ENCODE measurements at places on chromosomes 5 and 9. TPM values are rescaled to one million over a fixed set of nuclear protein-coding genes. Genes with fewer than 3 reads are reported as not detected.

- DNase-seq: peak; percentile 54
- H3K27ac ChIP-seq: no peak overlapping the region
- no peak overlapping the region for H3K4me3 ChIP-seq
- H3K27me3 ChIP-seq: peaks cover 2% of the 10 kb centered on the region
- no peaks in the 10 kb centered on the region for H3K4me1 ChIP-seq
- no peaks in the 10 kb centered on the region for H3K36me3 ChIP-seq
Measured at GRCh38 chr5:73531356-73531755, 33.1 kb downstream of the BTF3 start.

DNA sequence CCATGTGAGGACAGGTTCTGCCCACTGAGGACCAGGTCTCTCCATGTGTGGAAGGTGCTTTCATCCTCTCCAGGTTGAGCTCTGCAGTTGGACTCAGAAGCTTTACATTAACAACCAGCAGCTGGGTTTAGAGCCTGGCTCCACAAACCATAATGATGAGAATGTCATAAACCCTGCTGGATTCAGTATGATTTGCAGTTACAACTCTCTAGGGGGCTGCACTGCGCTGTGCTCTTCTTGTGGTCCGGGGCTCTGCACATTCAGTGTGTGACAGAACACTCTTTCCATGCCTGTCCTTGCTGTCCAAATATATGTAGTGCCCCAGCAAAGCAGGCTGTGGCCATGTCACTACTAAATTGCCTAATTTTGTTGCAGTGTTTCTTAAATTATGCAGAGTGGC is 334.3 kb downstream of the ICE1 start:
- no peak for DNase-seq
- no peak overlapping the region for H3K27ac ChIP-seq
- no peaks in the 10 kb centered on the region for H3K36me3 ChIP-seq
- H3K27me3 ChIP-seq: no peaks in the 10 kb centered on the region

GRCh38 chr5:178839319-178839704 is 20.4 kb upstream of the ZNF354B start:
- H3K4me1 ChIP-seq: no peaks in the 10 kb centered on the region
- H3K36me3 ChIP-seq: no peaks in the 10 kb centered on the region
- H3K27me3 ChIP-seq: no peaks in the 10 kb centered on the region
- H3K27ac ChIP-seq: no peak overlapping the region
- DNase-seq: no peak

Gene FABP6
- total RNA-seq: not detected

GRCh38 chr5:157758706-157759105 is 15.2 kb downstream of the LSM11 start:
- H3K4me3 ChIP-seq: no peak overlapping the region
- no peaks in the 10 kb centered on the region for H3K27me3 ChIP-seq
- no peaks in the 10 kb centered on the region for H3K4me1 ChIP-seq
- peaks cover 4% of the 10 kb centered on the region for H3K36me3 ChIP-seq
- DNase-seq: no peak
- no peak overlapping the region for H3K27ac ChIP-seq

DNA sequence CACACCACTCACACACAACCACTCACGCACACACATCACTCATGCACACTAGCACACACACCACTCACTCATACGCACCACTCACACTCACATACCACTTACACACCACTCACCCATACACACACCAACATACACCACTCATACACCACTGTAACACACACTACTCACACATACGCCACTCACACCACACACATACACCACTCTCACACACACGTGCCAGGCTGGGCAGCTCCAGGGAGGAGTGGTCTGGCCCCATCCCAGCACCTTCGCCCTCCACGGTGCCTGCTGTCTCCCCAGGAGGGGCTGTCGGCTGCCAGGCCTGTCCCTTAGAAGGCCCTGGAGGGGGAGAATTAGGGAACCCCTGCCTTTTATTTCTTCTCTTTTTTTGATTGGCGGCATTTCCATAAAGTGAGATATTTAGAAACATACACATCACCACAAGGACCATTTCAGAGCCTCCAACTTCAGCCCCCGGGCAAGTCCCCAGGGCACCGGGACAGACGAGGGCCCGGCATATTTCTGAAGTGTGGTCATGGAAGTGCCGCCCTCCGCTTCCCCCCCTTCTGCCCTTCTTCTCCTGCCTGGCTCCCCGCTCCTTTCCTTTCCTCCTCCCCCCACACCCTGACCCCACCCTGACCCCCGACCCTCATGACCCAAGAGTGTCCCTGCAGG is 6.3 kb upstream of the ASB6 start:
- no peak overlapping the region for H3K27ac ChIP-seq
- no peaks in the 10 kb centered on the region for H3K36me3 ChIP-seq
- no peak for DNase-seq
- H3K27me3 ChIP-seq: no peaks in the 10 kb centered on the region
- H3K4me3 ChIP-seq: no peak overlapping the region

GRCh38 chr5:121273833-121274433 is 577.7 kb upstream of the FTMT start:
- peaks cover 4% of the 10 kb centered on the region for H3K4me1 ChIP-seq
- H3K4me3 ChIP-seq: no peak overlapping the region

DNA sequence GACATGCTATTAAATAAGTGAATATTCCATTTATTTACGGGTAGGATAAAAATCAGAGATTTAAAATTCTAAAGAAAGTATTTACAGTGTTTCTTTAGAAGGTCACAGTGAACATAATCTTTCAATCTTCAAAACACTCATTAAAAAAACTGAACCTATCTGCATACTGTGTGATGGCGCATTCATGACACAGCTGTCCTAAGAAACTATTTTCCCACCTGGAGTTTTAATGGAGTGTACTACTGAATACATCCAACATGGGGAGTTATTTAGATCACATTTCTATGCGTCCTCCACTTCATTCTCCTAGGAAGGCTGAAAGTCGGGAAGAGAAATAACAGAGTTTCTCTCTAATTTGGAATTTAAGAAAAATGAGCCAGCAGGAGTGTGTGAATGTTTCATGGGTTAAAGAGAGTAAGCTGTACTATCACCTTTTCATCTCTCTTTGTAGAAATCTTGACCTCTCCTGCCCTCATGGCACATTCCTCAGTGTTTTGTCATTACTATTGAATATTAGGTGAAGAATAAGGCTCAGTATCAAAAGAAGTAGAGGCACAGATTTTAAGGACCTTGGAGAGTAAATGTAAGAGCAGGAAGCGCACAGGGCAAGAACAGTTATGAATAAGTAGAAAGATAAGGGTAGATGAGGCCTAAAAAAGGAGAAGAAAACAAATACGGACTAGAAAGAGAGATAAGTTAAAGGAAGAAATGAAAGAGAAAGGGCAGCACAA is 551.2 kb upstream of the TUSC1 start:
- H3K27ac ChIP-seq: no peak overlapping the region
- H3K4me1 ChIP-seq: no peaks in the 10 kb centered on the region
- H3K36me3 ChIP-seq: no peaks in the 10 kb centered on the region
- no peak for DNase-seq

Gene DOCK8
- total RNA-seq: under 0.01 TPM

Gene PCDHB12
- total RNA-seq: 0.26 TPM

DNA sequence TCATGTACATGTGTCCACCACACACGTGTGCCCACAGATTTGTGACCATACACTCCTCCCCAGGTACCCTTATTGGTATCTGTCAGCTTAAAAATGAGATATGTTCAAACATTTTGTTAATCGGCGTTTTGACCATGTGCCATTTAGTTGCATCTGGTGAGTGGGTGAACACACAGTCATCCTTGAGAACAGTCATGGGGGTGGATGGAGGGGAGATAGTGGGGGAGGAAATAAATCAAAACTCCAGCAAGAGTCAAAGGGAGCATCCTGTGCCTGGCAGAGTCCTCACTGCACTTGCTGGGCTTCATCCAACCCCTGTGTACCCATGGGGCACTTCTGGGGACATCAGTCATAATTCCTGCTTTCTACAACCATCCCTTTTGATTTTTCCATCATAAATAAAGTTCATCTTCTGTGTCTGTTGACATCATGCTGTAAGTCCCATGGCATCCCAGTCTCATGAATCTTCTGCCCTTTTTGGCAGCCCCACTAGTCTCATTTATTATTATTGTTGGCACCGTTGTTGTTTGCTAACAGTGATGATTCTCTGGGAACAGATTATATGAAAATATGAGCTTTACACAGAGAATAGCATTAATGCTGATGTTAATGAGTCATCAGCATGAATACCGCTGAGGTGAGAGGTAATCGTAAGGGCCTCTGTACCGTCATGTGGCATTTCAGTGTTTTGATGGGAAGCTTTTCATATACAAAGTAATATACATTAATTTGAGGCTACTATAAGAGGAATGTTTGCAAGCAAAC is 24.4 kb upstream of the CLK4 start:
- peak; percentile 72 for DNase-seq
- H3K27ac ChIP-seq: no peak overlapping the region
- no peak overlapping the region for H3K4me3 ChIP-seq
- no peaks in the 10 kb centered on the region for H3K4me1 ChIP-seq

DNA sequence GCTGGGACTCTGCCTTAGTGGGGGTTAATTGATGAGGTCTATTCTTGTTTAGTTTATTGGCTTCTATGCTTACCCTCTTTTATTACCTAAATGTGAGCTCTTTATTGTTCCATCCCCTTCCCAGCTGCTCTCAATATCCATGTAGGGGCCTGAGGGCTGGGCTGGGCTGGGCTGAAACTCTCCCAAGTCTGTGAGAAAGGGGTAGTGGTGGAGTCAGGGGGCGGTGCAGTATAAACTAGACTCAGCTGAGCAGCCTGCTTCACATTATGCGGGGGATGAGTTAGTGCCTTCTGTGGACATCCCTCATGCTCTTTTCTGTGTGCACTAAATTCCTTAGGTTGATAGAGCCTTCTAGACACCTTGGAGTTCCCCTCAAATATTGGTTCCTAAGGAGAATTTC is 451.8 kb upstream of the PTGER4 start:
- H3K27ac ChIP-seq: no peak overlapping the region
- DNase-seq: no peak
- no peaks in the 10 kb centered on the region for H3K36me3 ChIP-seq
- H3K4me3 ChIP-seq: no peak overlapping the region
- H3K4me1 ChIP-seq: peaks cover 13% of the 10 kb centered on the region
- no peaks in the 10 kb centered on the region for H3K27me3 ChIP-seq

- no peaks in the 10 kb centered on the region for H3K27me3 ChIP-seq
- no peak overlapping the region for H3K27ac ChIP-seq
Measured at GRCh38 chr9:17810317-17810716, 231.5 kb downstream of the SH3GL2 start.

Gene LAMC3
- under 0.01 TPM for total RNA-seq

DNA sequence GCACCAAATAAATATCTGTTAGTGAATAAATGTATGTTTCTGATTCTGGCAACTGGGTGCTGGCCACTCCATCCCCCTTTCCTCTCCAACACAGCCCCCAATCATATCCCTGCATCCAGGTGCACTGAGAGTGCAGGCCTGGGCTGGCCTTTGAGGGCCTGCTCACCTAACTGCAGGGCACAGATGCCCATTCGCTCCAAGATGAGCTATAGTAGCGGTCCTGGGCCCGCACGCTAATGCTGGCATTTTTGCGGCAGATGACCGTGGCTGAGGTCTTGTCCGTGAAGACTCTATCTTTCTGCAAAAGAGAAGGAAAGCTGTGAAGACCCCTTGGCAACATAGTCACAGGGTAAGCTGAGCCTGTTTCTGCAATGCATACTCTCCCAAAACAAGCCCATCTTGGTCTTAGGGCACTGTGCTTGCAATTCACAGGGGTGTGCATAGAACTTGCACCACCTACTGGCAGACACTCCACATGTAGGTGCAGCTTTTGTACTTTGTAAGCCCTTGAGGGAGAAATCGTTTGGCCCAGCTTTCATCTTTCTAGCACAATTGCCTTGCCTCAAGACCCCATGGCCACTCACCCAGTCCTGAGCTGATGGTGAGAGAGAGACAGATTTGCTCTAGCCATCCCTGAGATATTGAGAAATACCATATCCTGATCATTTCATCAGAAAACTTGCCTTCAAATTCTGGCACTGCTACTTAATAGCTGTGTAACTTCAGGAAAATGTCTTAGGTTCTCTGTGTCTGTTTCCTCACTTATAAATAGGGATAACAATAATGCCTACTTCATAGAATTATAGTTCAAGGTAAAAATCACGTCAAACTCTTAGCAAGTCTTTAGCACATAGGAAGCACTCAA is 13.5 kb downstream of the IL12B start:
- no peaks in the 10 kb centered on the region for H3K4me1 ChIP-seq
- DNase-seq: peak; percentile 76
- no peak overlapping the region for H3K27ac ChIP-seq

GRCh38 chr9:129182625-129183494 is 4.8 kb upstream of the IER5L start:
- H3K4me1 ChIP-seq: peaks cover 6% of the 10 kb centered on the region
- DNase-seq: no peak
- H3K36me3 ChIP-seq: no peaks in the 10 kb centered on the region
- H3K27me3 ChIP-seq: no peaks in the 10 kb centered on the region

DNA sequence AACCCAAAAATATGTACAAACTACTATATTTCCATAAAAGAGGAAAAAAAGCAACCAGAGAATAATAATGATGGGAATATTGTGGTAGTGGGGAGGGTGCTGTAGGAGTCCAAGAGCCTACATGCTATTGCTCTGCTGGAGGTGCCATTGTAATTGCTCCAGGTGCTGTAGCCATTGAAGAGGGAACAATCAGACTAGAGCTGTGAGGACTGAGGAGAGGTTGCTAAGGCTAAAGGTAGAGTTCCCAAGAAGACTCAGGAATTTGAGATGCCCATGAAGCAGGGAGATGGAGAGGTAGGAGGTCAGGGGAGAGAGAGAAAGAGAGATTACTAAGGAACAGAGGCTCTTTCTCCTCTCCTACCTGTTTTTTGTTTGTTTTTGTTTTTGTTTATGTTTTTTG is 394.0 kb downstream of the DMRTA1 start:
- DNase-seq: no peak
- H3K27me3 ChIP-seq: no peaks in the 10 kb centered on the region
- H3K4me1 ChIP-seq: no peaks in the 10 kb centered on the region
- no peaks in the 10 kb centered on the region for H3K36me3 ChIP-seq
- H3K4me3 ChIP-seq: no peak overlapping the region

Gene ZNF354C
- total RNA-seq: 12.4 TPM

Gene PCDHB15
- 1.8 TPM for total RNA-seq

DNA sequence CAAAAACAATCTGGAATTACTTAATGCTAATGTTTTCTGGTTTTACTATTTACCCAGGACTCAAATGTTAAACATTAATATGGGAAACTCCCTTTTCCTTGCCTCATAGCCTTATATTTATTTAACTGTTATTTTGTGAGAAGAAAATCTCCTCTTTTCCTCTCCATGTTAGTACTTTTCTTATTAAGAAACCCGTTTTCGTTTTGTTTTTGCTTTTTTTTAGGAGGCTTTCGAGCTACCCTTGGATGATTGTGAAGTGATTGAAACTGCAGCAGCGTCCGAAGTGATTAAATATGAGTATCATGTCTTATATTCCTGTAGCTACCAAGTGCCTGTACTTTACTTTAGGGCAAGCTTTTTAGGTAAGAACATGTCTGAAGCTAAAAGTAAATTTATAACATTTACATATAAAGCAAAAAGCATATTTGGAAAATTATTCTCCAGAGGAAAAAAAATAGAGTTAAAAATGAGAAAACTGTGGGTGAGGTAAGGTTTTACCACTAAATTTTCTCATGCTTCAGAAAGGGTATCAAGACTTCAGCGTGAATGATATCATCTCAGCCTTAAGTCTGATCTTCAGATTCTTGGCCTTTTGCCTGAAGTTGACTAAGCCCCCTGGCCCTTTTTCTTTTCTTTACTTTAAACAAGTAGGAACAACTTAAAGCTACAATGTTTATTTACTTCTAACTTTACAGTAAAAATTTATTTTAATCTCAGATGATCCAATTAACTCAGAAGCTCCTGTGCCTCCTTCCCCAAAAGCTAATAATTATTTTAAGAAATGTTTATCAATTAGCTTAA is 113.8 kb downstream of the RPS23 start:
- no peak overlapping the region for H3K4me3 ChIP-seq
- no peaks in the 10 kb centered on the region for H3K27me3 ChIP-seq
- H3K4me1 ChIP-seq: peaks cover 8% of the 10 kb centered on the region
- H3K36me3 ChIP-seq: no peaks in the 10 kb centered on the region
- peak; percentile 92 for DNase-seq

Data from fibroblast of lung (primary cell).